Urinary bladder (tissue), 4 donors: ENCODE measurements at places on chromosomes 16 and 17. TPM values are rescaled to one million over a fixed set of nuclear protein-coding genes. Genes with fewer than 3 reads are reported as not detected.

TP53I13 gene
- polyA plus RNA-seq, result 74.7 TPM

OTOP3 gene
- polyA plus RNA-seq, result not detected

TCAP gene
- 0.73 TPM for polyA plus RNA-seq

CLEC19A gene
- not detected for polyA plus RNA-seq

SNAI3 gene
- 0.82 TPM for polyA plus RNA-seq

DNA sequence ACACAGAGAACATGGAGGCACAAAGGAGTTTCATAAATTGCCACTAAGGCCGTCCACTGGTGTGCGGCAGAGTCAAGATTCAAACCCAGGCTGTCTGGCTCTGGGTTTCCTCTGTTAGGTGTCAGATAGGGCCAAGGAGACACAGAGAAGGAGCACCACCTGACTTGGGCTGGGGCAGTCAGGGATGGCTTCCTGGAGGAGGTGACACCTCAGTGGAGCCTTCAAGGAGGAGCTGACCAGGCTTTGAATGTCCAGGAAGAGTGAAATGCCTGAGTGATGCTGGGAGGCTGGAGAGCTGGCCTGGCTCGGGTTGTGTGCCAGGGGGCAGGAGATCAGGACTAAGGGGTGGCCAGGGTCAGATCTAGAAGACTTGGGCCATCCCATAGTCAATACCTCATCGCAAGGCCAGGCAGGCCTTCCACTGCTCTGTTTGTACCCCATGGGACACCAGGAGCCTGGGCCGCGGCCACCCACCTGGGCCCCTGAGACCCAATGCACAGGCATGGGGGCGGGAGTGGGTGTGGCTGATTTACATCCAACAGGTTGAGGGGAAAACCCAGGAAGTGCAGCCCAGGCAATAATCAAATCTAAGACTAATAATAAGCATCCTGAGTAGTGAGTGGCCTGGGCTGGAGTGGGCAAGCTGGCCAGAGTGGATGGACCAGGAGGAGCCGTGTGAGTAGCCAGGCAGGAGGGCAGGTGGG lies 73.7 kb downstream of the USP22 start:
- no peak for DNase-seq

GRCh38 chr16:8673611-8674412 lies 605 bp upstream of the ABAT start:
- no peak for DNase-seq

GRCh38 chr17:49546546-49547535 lies 28.8 kb upstream of the NXPH3 start:
- DNase-seq, result no peak

GRCh38 chr16:67562526-67562917 lies at the start of gene CTCF:
TSS of gene CTCF (plus strand) at chr16:67562526. CDS start at chr16:67610833, 48,307 bp downstream.
- DNase-seq, result peak; percentile 45

DNA sequence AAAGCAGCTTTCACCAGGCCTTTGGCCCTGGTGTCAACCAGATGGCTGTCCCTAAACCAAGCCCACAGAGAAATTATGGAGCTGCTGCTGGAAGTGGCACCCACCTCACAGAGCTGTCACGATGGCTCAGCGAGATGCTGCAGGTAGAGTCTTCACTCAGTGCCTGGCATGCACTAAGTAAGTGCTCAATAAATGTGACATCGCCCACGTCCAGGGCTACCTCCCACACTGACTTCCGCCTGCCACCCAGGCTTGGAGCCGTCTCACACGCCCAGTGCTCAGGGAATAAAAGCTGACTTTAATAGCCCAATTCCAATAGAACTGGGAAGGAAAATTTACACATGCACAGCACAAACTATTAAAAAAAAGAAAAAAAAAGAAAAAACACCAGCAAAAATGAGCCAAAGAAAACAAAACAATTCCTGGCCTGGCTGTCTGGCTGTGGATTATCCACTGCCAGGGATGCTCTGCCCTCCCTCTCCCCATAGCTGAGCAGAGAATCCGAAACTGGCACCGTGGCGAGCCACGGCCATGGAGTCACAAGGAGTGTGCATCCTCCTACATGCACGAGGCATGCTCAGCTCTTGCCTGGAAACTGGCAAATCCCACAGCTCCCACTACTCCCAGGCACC lies 68.9 kb downstream of the ZNF423 start:
- no peak for DNase-seq

- DNase-seq, result no peak
These were observed 2.0 kb upstream of the SPAG7 start for GRCh38 chr17:4969551-4970173.

DNA sequence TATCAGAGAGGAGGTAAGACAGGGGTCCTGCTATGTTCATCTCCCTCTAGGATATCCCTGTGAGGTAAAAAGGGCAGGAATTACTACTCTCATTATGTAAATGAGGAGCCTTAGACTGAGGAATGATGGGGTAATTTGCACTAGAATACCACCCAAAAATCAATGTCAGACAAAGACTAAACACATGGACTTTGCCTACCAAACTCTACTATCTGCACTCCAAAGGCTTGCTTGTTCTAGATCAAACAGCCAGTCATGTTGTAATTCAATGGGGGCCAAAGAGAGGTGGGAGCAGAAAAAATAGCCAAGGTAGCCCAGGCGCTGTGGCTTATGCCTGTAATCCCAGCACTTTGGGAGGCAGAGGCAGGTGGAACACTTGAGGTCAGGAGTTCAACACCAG lies 120.7 kb downstream of the LYRM1 start:
- no peak for DNase-seq

GRCh38 chr16:67346341-67346740 lies 19.7 kb downstream of the LRRC36 start:
- no peak for DNase-seq
